ENCODE measurements at places on chromosomes 7 and 10. TPM values are rescaled to one million over a fixed set of nuclear protein-coding genes. Genes with fewer than 3 reads are reported as not detected.

Gene CASTOR2
- total RNA-seq = 10.9 TPM

Gene UTF1
- total RNA-seq = not detected

Gene PRSS58
- total RNA-seq = not detected

Gene HIPK2
- 9.2 TPM for total RNA-seq

Gene RARRES2
- 174 TPM for total RNA-seq

Gene PLXNA4
- total RNA-seq = 1.2 TPM

Gene CALCR
- not detected for total RNA-seq

Gene FAM24B
- 6.8 TPM for total RNA-seq

Gene TWIST1
- total RNA-seq = 31.2 TPM

Gene EVX1
- total RNA-seq = not detected

Gene PILRB
- 3.6 TPM for total RNA-seq

- H3K27ac ChIP-seq = no peak overlapping the region
- H3K36me3 ChIP-seq = no peaks in the 10 kb centered on the region
- DNase-seq = no peak
These were observed 10.7 kb upstream of the GIMAP6 start for GRCh38 chr7:150642926-150643325.

DNA sequence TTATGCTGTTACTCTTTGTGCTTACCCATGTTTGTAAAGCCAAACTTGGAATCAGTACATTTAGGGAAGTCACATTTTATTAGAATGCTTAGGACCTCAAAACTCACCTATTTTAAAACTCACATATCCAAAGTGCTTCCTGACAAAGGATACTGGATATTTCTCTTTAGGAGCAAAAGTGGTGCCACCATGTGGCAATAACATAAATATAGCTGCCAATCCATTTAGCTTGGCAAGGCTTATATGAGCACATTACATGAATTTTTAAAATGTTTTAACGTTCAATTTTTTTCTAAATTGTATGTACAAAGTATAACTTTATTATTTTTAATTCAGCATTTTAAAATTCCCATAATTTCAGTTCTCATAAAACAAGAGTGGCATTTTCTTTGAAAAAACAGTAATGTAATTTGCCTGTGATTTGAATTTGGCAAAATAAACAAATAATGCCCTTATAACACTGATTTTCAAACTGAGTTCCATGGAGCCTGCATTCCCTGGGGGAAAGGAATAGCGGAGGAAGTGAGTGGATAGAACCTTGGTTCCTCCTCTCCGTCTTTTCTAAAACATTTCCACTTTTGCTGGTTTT, 75.4 kb downstream of the HDAC9 start:
- H3K27me3 ChIP-seq = no peaks in the 10 kb centered on the region
- peak; percentile 50 for DNase-seq
- H3K4me3 ChIP-seq = no peak overlapping the region
- no peak overlapping the region for H3K27ac ChIP-seq
- H3K4me1 ChIP-seq = no peaks in the 10 kb centered on the region
- H3K36me3 ChIP-seq = no peaks in the 10 kb centered on the region

DNA sequence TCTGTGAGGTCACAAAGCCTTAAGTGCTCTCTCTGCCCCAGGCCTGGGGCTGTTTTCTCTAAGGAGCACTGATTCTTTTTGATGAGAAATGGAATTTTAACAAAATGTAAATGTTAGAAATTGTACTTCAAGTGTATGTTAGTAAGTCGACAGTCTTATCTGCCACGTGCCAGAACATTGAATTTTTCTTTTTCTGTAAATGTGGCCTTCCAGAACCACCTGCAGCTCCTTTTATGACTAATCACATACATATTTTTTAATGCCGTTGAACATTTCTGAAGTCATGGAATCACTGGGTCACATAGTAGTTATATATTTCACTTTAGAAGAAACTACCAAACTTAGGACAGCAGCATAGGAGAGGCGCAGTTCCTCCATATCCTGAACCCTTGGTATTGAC, 38.0 kb downstream of the UBE3C start:
- H3K4me1 ChIP-seq = no peaks in the 10 kb centered on the region
- no peaks in the 10 kb centered on the region for H3K27me3 ChIP-seq
- H3K4me3 ChIP-seq = no peak overlapping the region
- peaks cover 22% of the 10 kb centered on the region for H3K36me3 ChIP-seq
- no peak overlapping the region for H3K27ac ChIP-seq
- peak; percentile 44 for DNase-seq

- no peak for DNase-seq
- no peak overlapping the region for H3K27ac ChIP-seq
- no peaks in the 10 kb centered on the region for H3K27me3 ChIP-seq
- no peaks in the 10 kb centered on the region for H3K36me3 ChIP-seq
- no peak overlapping the region for H3K4me3 ChIP-seq
These were observed 140.6 kb upstream of the HPS1 start for GRCh38 chr10:98587156-98587837.

- no peaks in the 10 kb centered on the region for H3K4me1 ChIP-seq
- no peak overlapping the region for H3K27ac ChIP-seq
- no peaks in the 10 kb centered on the region for H3K27me3 ChIP-seq
- H3K4me3 ChIP-seq = no peak overlapping the region
- no peaks in the 10 kb centered on the region for H3K36me3 ChIP-seq
These were observed 305.5 kb downstream of the C7orf25 start for GRCh38 chr7:42606193-42606905.

GRCh38 chr7:117008886-117009531, 55.7 kb downstream of the ST7 start:
- peak; percentile 87 for DNase-seq
- no peaks in the 10 kb centered on the region for H3K4me1 ChIP-seq
- no peaks in the 10 kb centered on the region for H3K27me3 ChIP-seq
- no peak overlapping the region for H3K27ac ChIP-seq
- H3K4me3 ChIP-seq = no peak overlapping the region
- no peaks in the 10 kb centered on the region for H3K36me3 ChIP-seq

- H3K4me1 ChIP-seq = no peaks in the 10 kb centered on the region
- no peak overlapping the region for H3K4me3 ChIP-seq
- H3K27ac ChIP-seq = no peak overlapping the region
- no peaks in the 10 kb centered on the region for H3K36me3 ChIP-seq
These were observed 139.8 kb downstream of the GRID1 start for GRCh38 chr10:86226781-86227201.

GRCh38 chr10:103429647-103430046, 22.5 kb downstream of the CALHM2 start:
- no peak for DNase-seq
- H3K36me3 ChIP-seq = peaks cover 16% of the 10 kb centered on the region

GRCh38 chr10:23370106-23370505, 25.5 kb upstream of the C10orf67 start:
- H3K27me3 ChIP-seq = no peaks in the 10 kb centered on the region
- H3K4me3 ChIP-seq = no peak overlapping the region
- DNase-seq = no peak
- no peaks in the 10 kb centered on the region for H3K36me3 ChIP-seq
- H3K27ac ChIP-seq = no peak overlapping the region

DNA sequence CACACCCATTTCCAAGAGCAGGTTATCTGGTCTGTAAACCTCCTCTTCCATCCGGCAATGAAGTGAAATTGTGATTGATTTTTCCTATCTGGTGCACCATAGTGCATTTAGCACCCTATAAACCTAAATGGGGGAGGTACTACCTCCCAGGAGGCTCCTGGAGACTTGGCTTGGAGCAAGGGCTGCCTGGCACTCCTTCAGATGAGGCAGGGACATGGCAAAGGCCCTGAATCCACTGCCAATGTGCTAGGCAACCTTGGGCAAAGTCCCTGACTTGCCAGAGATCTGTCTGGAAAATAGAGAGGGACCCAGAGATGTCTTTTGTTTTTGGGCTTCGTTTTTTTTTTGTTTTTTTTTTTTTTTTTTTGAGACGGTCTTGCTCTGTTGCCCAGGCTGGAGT, 6.7 kb upstream of the GRID1 start:
- DNase-seq = no peak
- H3K4me1 ChIP-seq = no peaks in the 10 kb centered on the region
- H3K36me3 ChIP-seq = no peaks in the 10 kb centered on the region

- H3K36me3 ChIP-seq = no peaks in the 10 kb centered on the region
- H3K4me3 ChIP-seq = no peak overlapping the region
- H3K4me1 ChIP-seq = no peaks in the 10 kb centered on the region
These were observed 459.1 kb downstream of the PTPRN2 start for GRCh38 chr7:158128572-158128971.

DNA sequence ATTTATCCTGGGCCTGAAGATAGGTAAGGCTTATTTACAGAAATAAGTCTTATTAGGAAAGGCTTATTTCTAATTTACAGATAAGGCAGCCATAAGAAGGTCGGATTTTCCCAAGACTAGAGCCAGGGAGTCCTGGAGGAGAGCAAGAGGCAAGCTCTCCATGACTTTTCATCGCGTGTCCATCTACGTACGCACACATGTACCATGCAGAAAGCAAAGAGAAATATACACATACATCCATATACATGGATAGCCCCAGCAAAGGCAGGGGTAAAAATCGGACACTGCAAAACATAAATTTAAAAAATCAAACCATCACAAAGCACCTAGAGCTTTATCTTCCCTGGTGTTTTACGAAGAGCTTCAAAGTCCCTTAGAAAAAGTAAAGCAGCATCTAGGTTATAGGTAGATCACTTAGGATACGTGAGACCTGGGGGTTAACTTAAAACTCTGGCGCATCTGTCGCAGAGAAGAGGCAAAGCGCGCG, 25.8 kb upstream of the ZRANB1 start:
- no peaks in the 10 kb centered on the region for H3K27me3 ChIP-seq
- peaks cover 10% of the 10 kb centered on the region for H3K4me1 ChIP-seq
- peak overlapping the region; percentile 99 for H3K4me3 ChIP-seq
- no peaks in the 10 kb centered on the region for H3K36me3 ChIP-seq
- H3K27ac ChIP-seq = peak overlapping the region; percentile 89

GRCh38 chr7:76296743-76297740, 5.4 kb upstream of the HSPB1 start:
- peak overlapping the region; percentile 13 for H3K27ac ChIP-seq
- peak; percentile 91 for DNase-seq
- H3K27me3 ChIP-seq = no peaks in the 10 kb centered on the region

DNA sequence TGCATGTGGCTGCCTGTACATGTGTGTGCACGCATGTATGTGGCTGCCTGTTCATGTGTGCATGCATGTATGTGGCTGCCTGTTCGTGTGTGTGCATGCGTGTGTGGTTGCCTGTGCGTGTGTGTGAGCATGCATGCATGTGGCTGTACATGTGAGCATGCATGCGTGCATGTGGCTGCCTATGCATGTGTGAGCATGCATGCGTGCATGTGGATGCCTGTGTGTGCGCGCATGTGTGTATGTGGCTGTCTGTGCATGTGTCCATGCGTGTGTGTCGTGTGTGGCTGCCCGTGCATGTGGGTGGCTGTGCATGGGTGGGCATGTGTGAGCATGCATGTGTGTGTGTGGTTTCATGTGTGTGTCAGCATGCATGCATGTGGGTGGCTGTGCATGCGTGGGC, 218.3 kb downstream of the ELFN1 start:
- no peak for DNase-seq
- peaks cover 3% of the 10 kb centered on the region for H3K36me3 ChIP-seq
- H3K27ac ChIP-seq = no peak overlapping the region
- peaks cover 6% of the 10 kb centered on the region for H3K4me1 ChIP-seq
- no peaks in the 10 kb centered on the region for H3K27me3 ChIP-seq

DNA sequence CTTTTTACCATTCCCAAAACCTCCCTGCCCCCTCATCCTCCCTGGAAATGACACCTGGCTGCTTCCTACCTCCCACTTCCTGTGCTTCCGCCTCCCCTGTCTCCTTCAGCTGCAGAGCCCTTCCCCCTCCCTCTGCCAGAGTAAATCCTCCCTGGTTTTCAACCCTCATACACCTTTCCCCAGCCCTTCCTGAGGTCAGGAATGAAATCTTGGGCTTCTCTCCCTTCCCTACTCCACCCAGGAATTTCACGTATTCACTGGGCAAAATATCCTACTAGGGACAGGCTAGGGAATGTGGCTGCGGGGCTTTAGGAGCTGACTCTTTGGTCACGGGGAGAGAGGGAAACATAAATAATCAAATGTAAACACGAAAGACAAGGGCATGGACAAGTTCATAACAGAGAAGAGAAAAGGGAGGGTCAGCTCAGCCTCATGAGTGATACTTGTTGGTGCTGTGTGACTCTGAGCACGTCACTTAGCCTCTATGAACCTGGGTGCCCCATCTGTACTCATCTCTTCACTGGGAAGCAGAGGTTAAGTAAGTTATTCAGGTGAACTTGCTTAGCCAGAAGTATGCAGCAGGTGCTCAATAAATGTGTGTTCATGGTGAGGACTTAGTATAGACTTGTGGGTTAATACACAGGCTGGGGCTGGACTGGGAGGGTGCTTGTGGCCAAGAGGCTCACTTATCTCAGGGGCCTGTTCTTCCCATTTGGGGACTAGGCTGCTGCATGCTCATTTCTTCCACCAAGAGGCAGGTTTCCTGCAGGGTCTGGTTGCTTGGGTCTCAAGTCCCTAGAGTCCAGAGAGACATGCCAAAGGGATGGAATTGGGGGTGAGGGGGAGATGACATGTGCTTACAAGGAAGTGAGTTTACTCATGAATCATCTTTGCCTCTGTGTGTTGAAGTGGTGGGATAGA, 10.0 kb upstream of the DUSP5 start:
- no peaks in the 10 kb centered on the region for H3K27me3 ChIP-seq
- no peak overlapping the region for H3K4me3 ChIP-seq
- peak overlapping the region; percentile 38 for H3K27ac ChIP-seq
- DNase-seq = peak; percentile 72

GRCh38 chr10:118918587-118918986, 110.9 kb upstream of the NANOS1 start:
- H3K36me3 ChIP-seq = no peaks in the 10 kb centered on the region
- no peak for DNase-seq

DNA sequence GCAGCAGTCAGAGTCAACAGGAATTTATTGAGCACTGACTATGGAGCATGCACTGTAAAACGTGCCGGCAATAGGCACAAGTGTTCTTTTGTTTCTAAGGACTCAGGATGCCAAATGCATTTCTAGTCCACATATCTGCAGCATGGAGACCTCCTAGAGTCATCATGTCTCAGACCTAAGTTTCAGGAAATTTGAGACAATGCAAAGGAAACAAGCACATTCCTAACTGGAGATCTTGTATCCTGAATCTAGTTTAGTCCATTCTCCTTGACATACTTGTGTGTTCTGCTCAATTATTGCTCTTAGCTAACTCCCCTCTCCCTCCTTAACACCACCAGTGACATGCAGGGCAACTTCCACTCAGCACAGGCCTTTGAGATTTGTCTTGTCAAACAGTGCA, 173.2 kb downstream of the ZNF438 start:
- H3K27me3 ChIP-seq = no peaks in the 10 kb centered on the region
- no peak for DNase-seq

DNA sequence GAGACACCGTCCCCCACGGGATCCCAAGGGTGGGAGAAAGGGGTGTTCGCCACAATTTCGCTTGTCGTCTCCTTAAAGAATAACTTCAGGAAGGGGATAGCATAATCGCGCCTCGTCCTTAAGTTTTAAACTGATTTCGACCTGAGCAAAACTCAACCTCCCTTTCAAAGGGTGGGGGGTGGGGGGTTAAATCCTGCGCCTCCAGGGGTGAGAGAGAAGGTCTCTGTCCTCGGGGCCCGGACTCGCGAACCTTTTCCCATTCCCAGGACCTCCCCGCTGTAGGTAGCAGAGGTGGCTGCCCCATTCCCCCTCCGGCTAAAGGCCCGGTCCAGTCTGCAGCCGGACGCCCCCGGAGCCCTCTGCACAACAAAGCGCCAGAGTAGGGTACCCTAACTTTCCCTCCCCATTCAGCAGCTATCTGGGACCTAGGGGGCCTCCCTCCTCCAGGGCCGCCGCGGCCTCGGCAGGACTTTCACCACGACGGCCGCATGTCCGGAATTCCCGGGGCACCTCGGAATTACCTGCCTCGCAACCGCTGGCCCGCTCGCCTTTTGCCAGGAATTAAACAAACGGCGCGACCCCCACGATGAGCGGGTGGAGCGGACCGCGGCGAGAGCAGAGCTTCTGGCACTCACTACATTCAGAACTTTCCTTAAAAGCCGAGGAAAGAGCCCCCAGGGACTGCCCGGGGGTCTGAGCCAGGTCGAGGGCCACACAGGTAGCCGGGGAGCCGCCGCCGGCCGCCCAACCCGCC, 1.7 kb downstream of the CDK6 start:
- H3K27ac ChIP-seq = peak overlapping the region; percentile 96
- DNase-seq = no peak
- H3K4me1 ChIP-seq = peaks cover 4% of the 10 kb centered on the region
- peak overlapping the region; percentile 95 for H3K4me3 ChIP-seq
